Stimulated activated CD8-positive, alpha-beta memory T cell treated with anti-CD3 and anti-CD28 coated beads, Interleukin-15, amount 100 ng/mL, for 4 hours (primary cell): ENCODE measurements at places on chromosomes 13 and 19.

DNA sequence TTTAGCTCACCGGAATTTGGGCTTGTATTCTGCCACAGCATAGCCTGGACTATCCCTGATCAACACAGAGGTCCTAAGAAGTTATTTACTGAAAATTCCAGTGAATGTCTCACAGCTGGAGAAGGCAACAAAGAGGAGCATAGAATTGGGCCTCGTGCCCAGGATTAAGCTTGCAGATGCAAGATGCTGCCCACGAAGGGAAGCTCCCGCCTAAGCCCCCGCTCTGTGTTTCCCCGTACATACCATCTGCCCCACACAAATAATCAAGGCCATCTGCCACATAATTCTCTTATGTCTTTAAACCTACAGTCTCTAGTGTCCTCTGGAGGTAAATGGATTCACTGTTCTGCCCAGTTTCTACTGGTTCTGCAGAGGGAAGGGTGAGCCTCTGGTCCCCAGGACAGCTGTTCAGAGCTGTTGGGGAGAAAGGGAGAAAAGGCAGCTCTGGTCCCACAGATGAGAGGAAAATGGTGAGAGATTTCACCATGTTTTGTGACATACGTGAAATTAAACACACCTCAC, 7.4 kb upstream of the TPP2 start:
- no peak for DNase-seq

GRCh38 chr19:43634068-43634467, 5.6 kb downstream of the CADM4 start:
- DNase-seq: no peak

DNA sequence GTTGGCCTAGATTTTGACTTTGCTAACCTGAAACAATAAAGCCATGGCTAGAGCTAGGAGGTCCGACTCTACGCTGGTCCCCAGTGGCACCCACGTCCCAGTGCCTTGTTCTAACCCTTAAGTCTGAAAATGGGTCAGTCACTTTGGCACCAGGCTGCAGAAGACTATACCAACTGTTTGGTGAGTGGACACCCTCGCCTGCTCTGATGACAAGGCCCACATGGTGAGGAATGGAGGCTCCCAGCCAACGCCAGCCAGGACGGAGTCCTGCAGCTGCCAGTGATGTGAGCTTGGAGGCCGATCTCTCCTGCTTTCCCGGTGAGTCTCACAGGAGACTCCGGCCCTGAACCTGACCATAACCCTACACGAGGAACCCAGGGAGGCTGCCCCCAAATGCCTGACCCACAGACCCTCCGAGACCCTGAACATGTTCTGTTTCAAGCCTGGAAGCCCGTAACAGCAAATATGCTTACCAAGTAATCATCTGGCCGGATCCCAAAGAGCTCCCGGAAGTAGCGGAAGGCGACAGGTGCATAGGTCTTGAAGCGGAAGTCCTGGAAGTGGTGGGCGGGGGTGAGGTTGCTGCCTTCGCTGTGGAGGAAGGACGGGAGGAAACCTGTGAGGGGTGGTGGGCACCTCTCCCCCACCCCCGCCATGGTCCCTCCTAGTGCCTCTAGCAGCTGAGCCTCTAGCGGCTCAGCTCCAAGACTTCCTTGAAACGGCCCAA, 34.1 kb upstream of the CACTIN start:
- no peak for DNase-seq

DNA sequence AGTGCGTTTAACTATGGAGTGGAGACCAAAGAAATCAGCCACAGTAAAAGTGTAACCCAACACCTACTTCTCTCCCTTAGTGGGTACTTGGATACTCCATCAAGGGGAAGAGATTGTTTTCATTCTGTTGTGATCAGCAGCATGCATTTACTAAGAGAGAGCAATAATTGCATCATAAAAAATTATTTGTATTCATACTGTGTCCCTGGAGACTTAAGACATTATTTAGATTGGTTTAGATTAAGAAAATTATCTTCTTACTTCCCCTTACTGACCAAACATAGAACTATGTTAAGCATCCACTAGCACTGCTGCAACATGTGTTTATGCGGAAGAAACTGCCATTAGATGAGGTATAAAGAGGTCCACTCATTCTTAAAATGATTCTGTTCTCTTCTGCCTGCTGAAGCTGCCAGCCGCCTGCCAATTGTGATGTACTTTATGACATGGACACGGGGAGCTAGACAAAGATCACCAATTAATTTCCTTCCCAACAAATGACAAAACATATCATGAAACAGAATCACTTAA, 738.5 kb downstream of the DIAPH3 start:
- no peak for DNase-seq

- no peak for DNase-seq
Observed at GRCh38 chr19:29770648-29771047, 41.1 kb upstream of the CCNE1 start.

GRCh38 chr19:28960586-28960985, 252.4 kb downstream of the UQCRFS1 start:
- no peak for DNase-seq

GRCh38 chr13:28725046-28725610, 6.4 kb upstream of the SLC46A3 start:
- no peak for DNase-seq

- DNase-seq: no peak
Observed at GRCh38 chr19:37963190-37963936, 56.4 kb downstream of the SIPA1L3 start.

DNA sequence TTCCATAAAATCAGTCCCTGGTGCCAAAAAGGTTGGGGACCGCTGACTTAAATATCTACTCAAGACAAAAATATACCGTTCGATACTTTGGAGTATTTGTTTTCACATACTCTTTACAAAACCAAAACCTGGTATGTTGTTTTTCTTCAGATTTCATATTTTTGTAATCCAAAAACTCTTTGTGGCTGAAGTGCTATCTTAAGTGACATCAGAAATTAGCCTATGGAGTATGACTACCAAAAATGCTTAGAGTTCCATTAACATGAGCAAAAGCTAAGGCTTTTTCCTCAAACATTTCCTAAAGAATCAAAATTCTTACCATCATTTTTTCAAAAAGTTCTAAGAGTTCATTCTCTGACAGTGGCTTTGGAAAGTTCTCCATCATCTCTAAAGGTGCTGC, 52.0 kb downstream of the DIAPH3 start:
- DNase-seq: no peak

- no peak for DNase-seq
Observed at GRCh38 chr13:28297341-28297740, 159.0 kb downstream of the PAN3 start.

DNA sequence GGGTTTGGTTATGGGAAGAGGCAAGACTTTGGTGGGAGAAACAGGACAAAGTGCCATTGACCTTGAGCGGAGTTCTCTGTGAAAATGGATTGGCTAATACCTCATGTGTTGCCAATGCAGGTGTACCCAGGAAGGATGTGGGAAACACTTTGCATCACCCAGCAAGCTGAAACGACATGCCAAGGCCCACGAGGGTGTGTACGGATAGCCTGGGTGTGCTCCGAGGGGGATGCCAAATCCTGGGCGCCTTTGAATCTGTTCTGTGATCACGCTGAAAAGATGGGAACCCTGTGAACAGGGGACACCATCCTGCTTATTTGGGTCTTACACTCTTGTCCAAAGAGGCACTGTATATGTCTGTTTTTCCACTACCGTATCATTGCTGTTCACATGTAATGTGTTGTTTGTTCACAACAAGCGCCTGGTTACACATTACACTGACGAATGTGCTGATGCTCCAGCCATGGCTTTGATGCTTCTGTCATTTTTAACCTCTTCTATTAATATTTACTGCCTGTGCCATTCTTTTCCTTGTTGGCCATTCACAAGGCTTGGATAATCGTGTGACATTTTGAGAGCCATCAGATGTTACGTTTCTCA, 8.3 kb downstream of the GTF3A start:
- no peak for DNase-seq

DNA sequence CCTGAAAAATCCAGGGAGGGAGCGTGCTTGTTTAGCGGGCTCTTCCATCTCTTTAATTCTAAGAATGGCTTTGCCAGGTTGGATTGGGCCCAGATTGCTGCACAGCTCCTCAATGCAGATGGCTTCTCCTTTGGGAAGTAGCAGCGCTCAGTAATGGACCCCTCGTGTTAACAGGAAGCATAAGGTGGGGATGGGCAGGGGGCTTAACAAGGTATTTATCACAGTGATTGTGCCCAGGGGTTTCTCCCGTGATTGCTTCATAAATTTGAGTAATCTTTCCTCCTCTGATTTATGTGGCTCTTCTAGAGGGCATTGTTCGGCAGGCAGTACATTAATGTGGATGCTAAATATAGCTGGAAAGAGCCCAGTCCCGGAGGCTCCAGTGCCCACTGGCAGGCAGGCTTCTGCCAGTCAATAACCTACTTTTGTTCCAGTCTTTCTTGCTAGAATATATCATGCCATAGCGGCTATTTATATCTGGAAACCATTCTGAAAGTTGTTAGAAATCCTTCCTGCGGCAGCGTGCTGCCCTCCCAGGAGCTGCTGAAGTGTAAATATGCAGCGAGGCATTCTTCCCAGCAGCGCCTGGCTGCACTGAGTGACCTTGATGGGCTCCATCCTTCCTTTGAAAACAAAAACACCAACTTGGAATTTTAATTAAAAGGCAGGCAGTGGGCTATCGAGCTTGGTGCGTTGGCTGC, 65.0 kb downstream of the FGF9 start:
- no peak for DNase-seq

DNA sequence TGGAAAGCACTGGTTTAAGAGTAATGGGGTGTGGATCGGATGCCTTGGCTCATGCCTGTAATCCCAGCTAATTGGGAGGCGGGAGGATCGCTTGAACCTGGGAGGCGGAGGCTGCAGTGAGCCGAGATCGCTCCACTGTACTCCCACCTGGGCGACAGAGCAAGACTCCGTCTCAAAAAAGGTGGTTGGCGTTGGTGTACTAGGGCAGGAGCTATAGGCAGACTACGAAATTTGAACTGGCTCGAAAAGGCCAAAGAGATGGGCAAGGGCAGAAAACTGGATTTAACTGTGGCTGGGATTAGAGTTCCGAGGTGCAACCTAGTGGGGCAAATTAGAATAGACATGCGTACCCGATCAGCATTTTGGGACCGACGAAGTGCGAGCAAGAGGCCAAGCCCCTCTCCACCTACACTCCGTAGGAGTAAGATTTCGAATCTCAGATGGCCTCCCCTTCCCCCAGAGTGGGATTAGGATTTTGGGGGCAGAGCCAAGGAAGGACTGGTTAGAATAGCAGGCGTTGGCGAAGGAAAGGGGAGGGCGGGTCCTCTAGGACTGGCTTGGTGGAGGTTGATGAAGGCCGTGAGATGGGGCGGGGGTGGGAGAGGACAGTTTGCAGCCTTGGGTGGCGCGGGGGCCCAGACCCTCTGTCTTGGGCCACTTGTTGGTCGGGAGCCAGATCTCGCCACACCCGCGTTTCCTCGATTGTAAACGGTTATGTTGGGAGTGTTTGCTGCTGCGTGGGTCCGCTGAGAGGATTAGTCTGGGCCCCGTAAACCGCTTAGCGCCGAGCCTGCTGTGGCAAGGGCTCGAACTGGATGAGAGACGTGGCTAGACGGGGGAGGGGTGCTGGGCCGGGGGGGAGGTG, 2.0 kb upstream of the INAFM1 start:
- DNase-seq: no peak

DNA sequence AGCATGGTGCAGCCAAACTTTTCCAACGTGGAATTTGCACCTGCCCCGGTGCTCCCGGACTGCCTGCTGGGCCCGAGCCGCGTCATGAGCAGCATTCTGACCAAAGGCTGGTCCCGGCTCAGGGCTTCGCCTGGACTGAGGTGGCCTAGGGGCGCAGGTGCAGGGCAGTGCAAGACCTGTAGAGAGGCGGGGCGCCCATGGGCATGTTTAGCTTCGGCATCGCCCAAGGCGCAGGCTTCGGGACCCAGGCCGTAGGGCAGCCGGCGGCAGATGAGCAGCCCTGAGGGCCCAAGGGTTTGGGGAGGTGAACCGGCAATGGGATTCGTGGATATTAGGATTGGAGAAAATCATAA, 23.8 kb downstream of the LRFN3 start:
- DNase-seq: no peak

DNA sequence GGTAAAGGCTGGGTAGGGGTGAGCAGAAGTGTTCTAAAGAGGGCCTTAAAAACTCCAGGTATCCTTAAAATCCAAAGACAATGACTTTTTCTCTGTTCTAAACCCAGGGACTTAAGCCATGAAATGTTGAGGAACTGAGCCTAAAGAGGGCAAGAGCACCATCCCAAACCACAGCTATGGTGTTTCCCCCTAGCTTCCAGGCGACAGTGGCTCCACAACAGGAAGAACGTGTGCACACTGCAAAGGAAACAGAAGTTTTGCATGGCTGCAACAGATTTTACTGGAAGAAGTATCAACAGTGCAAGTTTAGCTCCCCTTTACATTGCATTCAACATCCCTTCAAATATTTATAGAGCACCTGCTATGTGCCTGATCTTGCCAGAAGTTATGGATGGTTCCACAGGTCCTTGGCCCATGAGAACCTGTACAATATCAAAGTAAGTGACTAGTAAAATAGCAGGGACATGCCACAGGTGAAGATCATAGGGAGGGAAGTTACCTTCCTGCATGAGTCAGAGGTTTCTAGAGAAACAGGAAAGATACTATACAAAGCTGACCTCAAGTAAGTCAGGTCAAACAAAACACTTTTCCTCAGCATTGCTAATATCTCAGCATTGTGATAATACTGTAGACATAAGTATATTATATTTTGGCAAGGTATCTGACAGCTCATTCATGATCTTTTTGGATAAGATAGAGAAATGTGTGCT, 8.4 kb upstream of the KCTD12 start:
- DNase-seq: no peak

- no peak for DNase-seq
Observed at GRCh38 chr19:53308339-53308811, 25.2 kb upstream of the ZNF845 start.
